ENCODE measurements at places on chromosomes 12 and 14.

GRCh38 chr12:127078577-127079350 lies 1188.2 kb upstream of the TMEM132C start:
- DNase-seq, result no peak

- DNase-seq, result no peak
These were observed 5.2 kb downstream of the ANO4 start for GRCh38 chr12:100799770-100800169.

- DNase-seq, result no peak
These were observed 490.4 kb upstream of the ATP2B1 start for GRCh38 chr12:90199006-90199405.

- no peak for DNase-seq
These were observed 8.7 kb downstream of the ASPG start for GRCh38 chr14:104094056-104094708.

DNA sequence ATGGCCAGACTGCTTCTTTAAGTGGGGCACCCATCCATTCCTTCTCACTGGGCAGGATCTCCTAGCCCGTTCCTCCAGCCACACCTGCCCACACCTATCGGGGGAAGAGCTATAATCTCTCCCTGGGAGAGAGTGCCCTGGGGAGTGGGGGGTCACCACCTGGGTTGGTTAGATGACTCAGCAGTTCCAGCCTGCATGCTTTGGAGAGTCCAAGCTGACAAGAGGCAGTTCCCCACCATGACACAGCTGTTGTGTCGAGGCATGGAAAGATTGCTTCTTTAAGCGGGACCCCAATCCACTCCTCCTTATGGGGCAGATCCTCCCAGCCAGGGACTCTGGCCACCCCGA lies 52.6 kb upstream of the PPFIA2 start:
- no peak for DNase-seq

- DNase-seq, result no peak
These were observed 77.9 kb downstream of the TMEM30B start for GRCh38 chr14:61203081-61203753.
